ENCODE measurements at places on chromosomes 3 and 15.

DNA sequence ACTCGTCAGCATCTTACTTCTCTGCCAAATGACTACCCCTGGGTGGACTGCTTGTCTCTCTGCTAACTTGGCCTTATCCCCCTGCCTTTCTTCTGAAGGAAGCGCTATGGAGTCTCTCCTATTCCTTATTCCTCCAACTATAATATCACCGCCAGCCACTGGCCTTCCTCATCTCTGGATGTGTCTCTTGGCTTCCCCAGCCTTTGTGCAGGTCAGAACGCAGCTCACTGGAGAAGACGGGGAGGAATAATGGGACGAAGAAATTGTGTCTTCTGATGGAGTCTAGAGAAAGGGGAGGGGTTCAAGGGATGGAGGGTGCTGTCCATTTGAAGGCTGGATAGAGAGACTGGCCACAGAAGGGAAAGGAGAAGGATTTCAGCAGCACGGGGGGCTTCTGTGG, 16.9 kb downstream of the ITGA11 start:
- no peak for DNase-seq

DNA sequence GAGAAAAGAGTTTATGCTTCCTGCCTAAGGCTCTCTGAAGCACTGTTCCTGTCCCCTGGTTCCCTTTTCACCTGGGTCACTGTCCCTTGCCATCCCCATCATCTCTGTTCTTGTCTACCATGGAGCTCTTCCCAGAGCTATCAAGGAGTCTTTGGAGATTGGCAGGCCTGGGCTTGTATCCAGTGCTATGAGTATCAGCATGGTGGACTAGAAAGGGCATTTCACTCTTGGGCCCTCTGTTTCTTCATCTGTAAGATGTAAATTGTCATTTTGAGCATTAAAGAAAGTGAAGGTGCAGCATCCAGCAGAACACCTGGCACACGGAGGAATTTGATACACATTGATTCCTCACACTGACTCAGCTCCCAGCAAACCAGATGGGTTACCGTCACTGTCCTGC, 388.2 kb downstream of the CACNA2D3 start:
- DNase-seq = no peak

GRCh38 chr15:75785771-75786574, 57.3 kb upstream of the UBE2Q2 start:
- no peak for DNase-seq

DNA sequence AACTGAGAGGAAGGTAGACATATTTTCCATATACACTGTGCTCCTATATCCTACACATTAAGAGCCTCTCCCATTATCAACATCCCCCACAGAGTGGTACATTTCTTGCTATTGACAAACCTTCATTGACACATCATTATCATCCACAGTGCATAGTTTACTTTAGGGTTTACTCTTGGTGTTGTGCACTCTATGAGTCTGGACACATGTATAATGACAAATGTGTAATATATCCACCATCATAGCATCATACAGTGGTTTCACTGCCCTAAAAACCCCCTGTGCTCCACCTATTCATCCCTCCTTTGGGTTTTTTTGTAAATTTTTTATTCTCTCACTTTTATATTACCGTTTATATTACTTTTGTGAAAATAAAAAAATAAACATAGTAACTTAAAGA, 22.2 kb upstream of the CLDN18 start:
- no peak for DNase-seq

GRCh38 chr3:14301558-14301957, 100.8 kb upstream of the SLC6A6 start:
- DNase-seq = no peak

DNA sequence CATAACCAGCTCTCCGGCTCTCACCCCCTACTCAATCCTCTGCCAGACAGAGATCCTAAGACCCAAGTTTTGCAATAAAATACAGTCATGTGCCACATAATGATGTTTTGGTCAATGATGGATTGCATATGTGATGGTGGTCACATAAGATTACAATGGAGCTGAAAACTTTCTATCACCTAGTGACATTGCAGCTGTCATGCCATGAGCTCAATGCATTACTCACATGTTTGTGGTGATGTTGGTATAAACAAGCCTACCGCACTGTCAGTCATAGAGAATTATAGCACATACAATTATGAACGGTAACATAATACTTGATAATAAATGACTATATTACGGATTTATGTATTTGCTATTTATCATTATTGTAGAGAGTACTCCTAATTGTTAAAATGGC, 26.9 kb upstream of the SAMMSON start:
- DNase-seq = no peak

DNA sequence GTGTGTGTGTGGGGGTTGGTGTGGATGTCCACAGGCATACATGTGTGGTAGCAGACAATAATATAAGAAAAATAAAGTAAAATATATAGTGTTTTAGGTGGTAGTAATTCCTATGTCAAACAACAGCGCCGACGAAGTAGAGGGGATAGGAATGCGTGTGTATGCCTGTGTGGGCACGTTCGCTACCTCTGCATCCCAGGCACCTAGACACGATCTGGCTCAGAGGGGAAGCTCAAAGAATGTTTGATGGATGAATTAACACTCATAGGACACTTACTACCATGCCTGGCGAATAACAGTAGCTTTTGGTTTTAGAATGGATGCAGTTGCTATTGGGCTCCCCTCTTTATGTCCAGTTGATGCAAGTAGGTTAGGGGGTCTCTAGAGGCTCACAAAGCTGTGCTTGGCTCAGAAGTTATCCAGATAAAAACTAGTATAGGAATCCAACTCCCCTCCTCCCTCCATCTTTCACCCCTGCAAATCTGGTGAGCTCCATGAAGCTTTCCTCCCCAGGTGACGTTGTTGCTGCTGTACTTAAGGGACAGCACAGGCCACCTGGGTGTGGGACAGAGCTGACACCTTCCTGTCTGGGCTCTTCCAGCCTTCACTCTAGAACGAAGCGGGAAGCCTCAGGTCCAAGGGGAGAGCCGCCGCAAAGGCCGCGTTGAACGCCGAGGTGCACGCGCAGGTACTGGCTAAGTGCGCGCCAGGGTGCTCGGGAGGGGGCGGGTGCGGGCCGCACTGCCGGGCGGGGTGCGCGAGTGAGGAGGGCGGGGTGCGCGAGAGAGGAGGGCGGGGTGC, 192.6 kb upstream of the LYSMD4 start:
- peak; percentile 74 for DNase-seq

- DNase-seq = no peak
Observed at GRCh38 chr3:3013317-3014052, 96.7 kb downstream of the IL5RA start.

GRCh38 chr3:39907981-39908380, 98.6 kb downstream of the MYRIP start:
- no peak for DNase-seq

- DNase-seq = no peak
Observed at GRCh38 chr15:64131547-64131946, 20.0 kb upstream of the SNX22 start.

GRCh38 chr3:99484871-99485270, 153.5 kb upstream of the COL8A1 start:
- DNase-seq = no peak

DNA sequence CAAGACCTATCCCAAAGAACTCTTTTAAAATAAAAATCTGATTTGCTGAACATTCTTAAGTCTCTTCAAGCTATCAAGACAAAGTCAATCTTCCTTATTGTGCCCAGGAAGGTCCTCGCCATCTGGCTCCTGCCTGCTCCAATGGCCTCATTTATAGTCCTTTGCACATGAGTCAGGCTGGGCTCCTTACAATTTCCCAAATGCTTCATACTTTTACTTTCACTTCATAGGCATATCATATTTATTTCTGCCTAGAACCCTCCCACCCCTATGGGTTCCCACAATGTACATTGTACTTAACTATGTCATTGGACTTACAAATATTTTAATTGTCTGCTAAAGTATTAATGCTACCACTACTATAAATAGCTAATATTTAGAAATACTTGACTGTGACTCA, 9.1 kb downstream of the THRB start:
- DNase-seq = no peak

DNA sequence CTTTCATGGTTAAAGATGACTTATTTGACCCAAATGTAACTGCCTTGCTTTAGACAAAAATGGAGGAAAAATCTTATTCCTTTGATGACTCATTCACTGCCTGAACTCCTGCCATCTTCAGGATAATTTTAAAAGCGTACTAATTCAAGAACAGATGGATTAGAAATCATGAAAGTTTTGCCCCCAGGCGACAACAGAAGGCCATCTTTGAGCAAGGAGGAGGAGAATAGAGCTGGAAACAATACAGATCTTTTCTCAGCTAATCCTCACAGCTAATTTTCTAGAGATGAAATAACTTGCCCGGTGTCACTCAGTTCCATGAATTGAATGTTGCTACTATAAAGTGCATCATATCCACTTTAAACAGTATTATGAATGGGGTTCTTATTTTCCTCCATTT, 324.7 kb upstream of the RARB start:
- no peak for DNase-seq

DNA sequence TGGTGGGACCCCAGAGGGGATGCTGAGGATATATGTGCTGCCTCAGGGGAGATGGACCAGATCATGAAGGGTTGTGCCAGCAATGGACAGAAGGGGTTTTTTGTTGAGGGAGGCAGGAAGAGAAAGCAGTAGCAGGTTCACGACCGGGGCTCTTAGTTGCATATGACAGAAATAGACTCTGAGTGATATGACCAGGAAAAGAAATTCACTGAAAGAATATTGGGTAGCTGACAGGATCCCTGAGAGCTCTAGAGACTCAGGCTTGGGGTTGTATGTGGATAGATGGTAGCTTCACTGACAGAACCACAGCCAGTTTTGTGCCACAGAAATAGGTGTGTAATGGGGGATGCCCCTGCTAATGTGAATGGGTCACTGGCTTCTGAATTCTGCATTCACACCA, 241.6 kb downstream of the ZNF621 start:
- no peak for DNase-seq

- DNase-seq = no peak
Observed at GRCh38 chr15:71080705-71081104, 34.6 kb upstream of the THSD4 start.

DNA sequence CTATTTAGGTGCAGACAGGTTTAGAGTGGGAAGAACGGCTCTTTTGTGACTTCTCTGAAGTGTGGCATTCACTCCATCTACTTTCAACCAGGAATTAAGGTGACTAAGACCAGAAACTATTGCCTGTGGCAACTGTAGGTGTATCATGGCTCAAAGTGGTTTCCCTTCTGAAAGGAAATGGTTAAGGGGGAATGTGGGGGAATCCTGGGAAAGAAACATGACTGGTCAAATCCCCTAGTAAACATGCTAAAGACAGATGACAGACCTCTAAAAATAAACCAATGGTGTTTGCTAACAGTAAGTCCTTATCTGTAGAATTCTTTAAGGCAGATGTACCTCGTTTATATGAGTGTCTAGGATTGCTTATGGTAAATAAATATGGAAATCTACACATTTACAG, 56.9 kb downstream of the MEGF11 start:
- no peak for DNase-seq

GRCh38 chr3:153704115-153704514, 417.1 kb upstream of the ARHGEF26 start:
- DNase-seq = no peak

DNA sequence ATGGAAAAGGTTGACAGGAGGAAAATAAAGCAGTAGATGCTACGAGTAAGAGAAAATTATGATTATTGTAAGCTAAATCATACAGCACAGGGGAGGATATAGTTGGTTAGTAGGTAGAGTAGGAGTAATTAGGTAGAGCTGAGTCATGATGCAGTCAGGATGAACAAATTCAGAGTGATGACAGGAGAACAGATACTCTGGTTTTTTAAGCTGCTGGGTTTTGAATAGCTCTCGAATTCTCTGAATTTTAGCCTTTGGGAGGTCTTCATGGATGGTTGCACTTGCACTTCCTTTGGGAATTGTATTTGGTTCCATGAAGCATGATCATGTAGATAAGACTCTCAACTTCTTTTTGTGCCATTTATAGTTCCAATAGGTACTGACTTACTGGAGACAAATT, 96.2 kb downstream of the ECT2 start:
- no peak for DNase-seq

- DNase-seq = no peak
Observed at GRCh38 chr3:71977525-71977924, 192.6 kb upstream of the PROK2 start.

- DNase-seq = no peak
Observed at GRCh38 chr3:104523136-104523535, 843.6 kb upstream of the ALCAM start.

GRCh38 chr3:170033489-170033888, 4.3 kb upstream of the GPR160 start:
- DNase-seq = no peak

GRCh38 chr3:97838393-97838792, 16.6 kb downstream of the CRYBG3 start:
- DNase-seq = no peak

DNA sequence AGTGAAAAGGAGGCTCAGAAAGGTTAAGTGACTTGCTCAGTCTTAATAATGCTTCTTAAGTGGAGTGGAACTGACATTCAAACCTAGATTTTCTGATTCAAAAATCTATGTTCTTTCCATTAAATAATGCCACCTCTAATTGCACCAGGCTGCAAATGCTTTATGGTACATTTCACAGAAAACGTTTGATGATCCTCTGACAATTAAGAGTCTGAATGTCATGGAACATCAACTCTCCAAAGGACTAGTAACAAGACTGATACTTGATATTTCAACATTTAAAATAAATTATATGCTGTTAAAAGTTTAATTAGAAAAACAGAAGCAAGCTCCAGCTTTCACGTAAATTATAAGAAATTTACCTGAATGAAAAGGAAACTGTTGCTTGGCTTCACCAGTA, 151.5 kb downstream of the TBL1XR1 start:
- DNase-seq = no peak

DNA sequence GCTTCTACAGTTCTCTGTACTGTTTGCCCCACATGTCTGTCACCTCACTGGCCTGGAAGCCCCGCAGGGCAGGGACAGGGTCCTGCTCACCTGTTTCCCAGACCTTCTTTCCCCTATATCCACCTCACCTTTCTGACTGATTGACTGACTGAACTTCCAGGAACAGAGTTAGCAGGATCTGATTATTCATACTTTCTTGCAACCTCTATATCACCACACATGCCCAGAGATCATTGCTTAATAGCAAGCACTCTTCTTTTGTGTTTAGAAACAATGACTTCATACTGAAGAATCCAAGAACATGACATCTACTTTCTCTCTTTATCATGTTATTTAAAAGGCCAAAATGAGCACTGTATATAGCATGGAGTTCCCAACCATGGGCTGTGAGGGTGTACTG, 18.0 kb upstream of the CLEC3B start:
- DNase-seq = no peak

DNA sequence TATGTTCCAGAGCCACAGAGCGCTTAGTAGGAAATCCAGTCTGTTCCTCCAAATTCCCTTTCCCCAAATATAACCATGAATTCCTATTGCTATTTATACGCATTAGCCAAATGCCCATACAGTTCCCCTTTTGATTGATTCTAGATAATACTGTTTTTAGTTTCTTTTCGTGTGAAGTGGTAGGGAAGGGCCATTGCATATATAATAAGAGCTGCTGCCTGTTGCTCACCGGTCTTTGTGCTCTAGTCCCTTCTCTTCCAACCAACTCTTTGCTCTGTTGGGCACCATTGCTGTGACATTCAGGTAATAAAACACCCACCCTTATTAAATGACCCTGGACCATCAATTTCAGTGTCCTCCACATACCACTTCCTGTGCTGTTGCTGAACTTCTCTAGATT, 379.9 kb upstream of the KCNMB2 start:
- DNase-seq = no peak
